OCI-LY7 (cell line): ENCODE measurements at places on chromosomes 11 and 22.

DNA sequence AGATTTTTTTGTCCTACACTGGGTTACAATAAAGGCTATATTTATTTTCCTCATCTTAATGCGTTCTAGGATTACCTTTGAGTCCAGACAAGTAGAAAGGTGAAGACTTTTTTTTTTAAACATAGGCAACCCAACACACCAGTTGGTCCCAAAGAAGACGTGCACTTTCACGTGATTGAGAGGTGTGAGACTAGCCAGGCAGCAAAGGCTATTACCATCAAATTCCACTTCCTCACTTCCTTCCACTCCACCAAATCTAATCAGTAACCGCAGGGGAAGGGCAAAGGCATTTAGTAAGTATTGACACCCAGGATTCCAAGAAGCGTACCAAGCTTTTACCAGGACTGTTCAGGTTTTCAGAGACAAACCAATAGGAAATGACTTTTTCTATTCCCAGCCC lies 109.3 kb downstream of the APIP start:
- no peak for DNase-seq

- DNase-seq: no peak
These were observed 4.2 kb downstream of the PHLDA2 start for GRCh38 chr11:2924821-2925675.

GRCh38 chr11:120384476-120384875 lies 48.3 kb downstream of the ARHGEF12 start:
- DNase-seq: no peak

DNA sequence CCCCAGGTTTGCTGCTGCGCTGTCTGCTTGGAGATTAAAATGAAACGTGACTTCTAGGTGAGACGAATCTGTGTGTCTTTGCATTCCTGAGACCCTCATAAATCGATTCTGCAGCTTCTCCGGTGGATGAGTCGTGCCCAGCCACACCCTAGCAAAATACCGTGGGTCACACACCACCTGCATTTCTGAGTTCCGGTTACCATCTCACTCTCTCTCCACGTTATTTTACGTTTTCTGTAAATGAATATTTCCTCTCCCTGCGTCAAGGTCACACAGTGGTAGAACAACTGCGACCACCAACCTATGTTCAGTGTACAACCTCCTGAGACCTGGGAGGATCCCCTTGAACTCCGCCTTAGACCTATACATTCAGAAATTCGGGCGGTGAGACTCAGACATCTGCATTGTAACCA lies 1.1 kb downstream of the YWHAH start:
- DNase-seq: peak; percentile 58

DNA sequence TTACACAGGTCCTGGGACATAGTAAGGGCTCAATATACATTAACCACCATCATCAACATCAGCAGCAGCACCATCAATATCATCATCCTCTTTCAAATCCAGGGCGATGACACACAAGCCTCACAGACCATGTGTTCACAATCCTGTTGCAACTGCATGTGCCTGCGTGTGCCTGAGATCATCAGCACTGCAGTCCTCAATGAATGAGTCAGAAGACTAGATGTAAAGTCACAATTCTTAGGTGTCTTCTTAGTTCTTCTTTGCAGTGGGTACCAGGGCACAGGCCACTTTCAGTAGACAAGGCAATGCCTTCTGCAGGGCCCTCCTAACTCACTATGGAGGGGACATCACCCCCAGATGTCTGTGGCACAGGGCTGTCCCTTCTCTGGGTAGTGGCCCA lies 111.1 kb downstream of the MYO18B start:
- DNase-seq: no peak
